Stomach (tissue), 19 donors: ENCODE measurements at places on chromosomes 5 and 9. TPM values are rescaled to one million over a fixed set of nuclear protein-coding genes. Genes with fewer than 3 reads are reported as not detected.

SLC34A3 gene
- not detected for total RNA-seq

GRCh38 chr9:17065062-17065461, 69.8 kb upstream of the CNTLN start:
- no peak overlapping the region for H3K27ac ChIP-seq
- H3K4me3 ChIP-seq = no peak overlapping the region
- no peaks in the 10 kb centered on the region for H3K27me3 ChIP-seq
- DNase-seq = no peak
- no peaks in the 10 kb centered on the region for H3K36me3 ChIP-seq

GADD45G gene
- 6.8 TPM for total RNA-seq

DNA sequence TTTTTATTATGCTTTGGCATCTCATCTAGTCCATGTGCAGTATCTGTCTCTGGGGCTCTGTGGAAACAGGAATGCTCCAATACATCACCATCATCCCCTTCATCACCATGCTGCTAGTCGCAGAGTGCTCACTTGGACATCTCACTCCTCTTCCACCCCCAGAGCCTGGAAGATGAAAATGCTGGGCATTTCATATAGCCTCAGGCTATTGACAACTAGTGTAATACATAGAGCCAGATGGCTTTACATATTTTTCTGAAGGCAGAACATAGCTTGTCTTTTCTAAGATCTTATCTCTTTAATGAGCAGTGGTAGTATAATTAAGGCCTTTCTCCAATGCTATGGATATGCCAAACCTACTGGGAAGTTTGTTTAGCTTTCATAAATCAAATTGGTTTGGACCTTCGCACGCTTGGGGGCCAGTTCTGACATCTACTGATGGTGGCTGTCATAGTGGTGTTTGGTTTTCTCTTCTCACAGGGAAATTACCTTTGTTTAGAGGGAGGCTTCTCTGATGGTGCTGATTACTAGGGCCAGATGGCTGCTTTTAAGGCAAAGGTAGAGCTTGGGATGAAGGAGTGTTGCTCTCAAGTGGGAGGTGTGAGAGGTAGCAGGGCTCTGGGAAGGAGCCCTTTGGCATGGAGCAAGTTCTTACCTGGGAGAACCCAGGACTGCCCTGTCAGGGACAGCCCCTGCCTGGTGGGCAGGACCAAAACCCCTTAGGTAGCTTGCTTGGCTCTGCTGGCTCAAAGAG, 63.1 kb upstream of the CXCL14 start:
- no peak overlapping the region for H3K4me3 ChIP-seq
- no peaks in the 10 kb centered on the region for H3K4me1 ChIP-seq
- DNase-seq = no peak
- no peaks in the 10 kb centered on the region for H3K36me3 ChIP-seq
- H3K27me3 ChIP-seq = peaks cover 5% of the 10 kb centered on the region

GRCh38 chr5:173866858-173867679, 21.1 kb upstream of the CPEB4 start:
- peaks cover 66% of the 10 kb centered on the region for H3K4me1 ChIP-seq
- no peaks in the 10 kb centered on the region for H3K27me3 ChIP-seq
- H3K36me3 ChIP-seq = no peaks in the 10 kb centered on the region
- H3K4me3 ChIP-seq = no peak overlapping the region

DNA sequence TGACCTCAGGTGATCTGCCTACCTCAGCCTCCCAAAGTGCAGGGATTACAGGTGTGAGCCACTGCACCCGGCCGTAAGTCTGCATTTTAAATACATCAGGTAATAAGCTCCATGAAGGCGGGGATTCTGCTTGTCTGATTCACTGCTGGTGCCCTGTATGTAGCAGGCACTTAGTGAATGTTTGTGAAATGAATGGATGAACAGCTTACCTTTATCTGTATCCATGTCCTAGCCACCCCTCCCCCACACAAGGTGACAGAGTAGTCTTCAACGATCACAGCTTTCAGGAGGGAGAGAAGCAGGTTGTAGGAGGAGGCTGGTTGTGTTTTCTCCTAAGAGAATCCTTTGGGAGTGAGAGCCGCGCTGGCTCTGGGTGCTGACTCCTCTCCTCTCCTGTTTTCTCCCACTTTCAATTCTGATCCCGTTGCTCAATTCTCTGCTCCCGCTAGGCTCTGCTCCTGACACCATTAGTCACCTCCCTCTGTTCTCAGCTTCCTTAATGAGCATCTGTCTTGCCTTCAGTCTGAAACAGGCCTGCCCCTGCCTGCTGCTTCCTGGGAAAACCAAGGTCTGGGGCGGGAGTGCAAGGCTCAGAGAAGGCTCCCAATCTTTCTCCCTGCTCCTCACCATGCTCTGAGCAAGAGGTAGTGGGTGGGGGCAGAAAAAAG, 88.8 kb upstream of the CTNNA1 start:
- no peaks in the 10 kb centered on the region for H3K4me1 ChIP-seq
- no peaks in the 10 kb centered on the region for H3K27me3 ChIP-seq
- no peak overlapping the region for H3K27ac ChIP-seq
- no peak overlapping the region for H3K4me3 ChIP-seq

DNA sequence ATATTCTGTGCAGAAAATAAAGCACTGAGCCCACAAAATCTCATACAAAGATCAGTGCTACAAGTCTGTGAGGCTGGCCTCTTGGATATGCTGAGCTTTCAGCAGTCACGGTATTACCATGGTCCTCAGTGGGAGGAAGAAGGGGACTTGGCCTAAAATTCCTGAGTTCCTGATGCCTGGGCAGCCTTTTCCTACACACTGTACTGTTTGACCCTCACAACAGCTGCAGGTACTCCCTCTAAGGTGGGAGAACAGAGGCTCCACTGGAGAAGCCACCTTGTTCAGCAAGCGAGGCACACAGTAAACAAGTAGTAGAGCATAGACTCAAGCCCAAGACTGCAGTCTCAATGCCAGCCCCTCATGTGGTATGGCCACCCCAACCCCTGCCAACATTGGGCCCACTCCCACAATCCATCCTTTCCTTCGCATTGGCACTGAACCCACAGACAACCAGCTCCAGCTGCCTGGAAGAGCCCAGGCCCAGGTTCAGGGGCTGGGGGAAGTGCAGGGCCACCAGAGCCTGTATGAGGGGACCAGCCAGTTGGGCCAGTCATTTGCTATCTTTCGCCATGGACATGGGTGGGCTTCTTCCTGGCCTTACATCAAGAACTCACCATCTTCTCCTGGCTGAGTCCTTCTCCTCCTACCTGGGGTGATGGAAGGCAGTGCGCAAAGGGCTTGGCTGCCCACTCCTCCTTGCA, 14.3 kb downstream of the ACSL6 start:
- H3K4me1 ChIP-seq = peaks cover 25% of the 10 kb centered on the region
- no peak overlapping the region for H3K27ac ChIP-seq
- no peaks in the 10 kb centered on the region for H3K27me3 ChIP-seq
- H3K4me3 ChIP-seq = no peak overlapping the region
- no peak for DNase-seq
